ENCODE measurements at places on chromosomes 16 and 17.

GRCh38 chr17:82960419-82961271 is 118.8 kb upstream of the METRNL start:
- no peak for DNase-seq

DNA sequence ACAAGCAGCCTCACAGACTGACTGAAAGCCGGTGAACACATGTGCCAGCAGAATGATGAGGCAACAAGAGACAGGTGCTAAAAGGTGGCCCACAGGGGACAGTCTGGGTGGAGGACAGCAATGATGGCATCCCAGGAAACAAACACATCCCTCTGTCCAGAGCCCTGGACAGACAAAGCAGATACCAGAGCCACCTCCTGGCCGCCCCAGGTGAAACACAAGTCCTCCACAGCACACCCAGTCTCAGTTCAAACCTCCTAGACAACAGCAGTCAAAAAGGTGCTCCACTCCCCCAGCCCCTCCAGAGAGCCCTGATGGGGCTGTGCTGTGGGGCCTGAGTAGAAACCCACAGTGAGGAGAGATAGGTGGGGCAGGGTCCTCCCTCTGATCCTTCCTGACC is 20.3 kb upstream of the CDH5 start:
- DNase-seq = no peak

DNA sequence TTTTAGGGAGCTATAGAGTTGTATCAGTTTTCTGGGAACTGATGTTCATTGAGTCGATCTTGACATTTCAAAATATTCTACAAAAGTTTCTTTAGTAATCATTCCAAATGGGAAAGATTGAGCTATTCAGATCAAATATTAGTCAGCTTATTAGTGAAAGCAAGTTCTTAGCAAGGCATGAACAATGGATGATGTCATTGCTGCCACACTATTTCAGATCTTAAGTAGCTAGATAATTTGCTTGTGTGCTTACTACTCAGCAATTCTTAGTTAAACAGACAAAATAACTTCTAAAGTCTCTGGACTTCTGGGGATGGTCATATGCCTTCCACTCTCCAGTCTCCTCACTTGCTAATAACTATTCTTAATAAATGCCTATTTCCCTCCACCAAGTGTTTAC is 69.0 kb upstream of the CDH8 start:
- DNase-seq = no peak

DNA sequence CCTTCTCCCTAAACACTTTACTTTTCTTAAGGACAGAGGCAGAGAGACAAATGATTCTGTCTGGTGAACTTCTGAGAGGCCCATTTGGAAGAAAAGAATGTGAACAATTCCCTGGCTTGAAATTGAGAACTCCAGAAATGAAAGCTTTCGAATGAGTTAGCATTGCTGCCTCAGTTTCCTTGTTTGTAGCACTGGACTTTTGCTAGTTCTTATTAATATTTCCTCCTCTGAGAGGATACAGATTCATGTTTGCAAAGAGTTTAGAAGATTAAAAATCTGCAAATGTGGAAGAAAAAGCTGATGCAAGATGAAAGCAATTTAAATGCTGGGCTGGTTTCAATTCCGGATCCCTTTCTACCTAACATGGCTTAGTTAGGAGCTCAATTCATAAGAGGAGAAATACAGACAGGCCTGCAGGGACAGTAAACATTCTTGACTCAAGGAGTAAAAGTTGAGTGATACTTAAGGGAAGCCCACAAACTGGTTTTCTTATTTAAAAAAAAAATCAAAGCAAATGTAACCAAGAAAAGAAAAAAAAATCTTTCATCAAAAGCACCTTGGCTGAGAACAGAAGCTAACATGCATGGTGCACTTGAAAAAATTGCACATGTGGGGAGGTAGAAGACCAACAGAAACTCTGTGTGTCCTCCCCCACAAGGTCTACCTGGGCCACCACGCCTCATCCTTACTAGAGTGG is 27.1 kb downstream of the HNF1B start:
- DNase-seq = no peak
